ENCODE measurements at places on chromosomes 7 and 10.

DNA sequence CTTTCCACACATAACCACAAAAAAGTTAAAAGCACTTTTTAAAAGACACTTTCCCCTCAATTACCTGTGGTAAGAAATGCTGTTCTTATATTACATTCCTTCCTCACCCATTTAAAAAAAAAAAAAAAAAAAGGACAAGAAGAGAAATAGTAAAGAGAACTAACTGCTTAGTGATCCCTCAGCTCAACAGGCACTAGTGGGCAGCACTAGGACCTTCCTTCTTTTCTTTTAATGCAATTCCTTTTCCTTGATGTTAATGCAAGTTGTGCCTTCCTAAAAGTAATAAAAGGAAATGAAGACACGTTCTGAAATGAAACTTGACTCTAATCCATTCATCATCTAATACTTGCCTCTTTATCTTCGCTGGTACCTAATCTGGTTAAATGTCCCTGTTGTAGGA lies 189.7 kb downstream of the TCF7L2 start:
- DNase-seq, result no peak

DNA sequence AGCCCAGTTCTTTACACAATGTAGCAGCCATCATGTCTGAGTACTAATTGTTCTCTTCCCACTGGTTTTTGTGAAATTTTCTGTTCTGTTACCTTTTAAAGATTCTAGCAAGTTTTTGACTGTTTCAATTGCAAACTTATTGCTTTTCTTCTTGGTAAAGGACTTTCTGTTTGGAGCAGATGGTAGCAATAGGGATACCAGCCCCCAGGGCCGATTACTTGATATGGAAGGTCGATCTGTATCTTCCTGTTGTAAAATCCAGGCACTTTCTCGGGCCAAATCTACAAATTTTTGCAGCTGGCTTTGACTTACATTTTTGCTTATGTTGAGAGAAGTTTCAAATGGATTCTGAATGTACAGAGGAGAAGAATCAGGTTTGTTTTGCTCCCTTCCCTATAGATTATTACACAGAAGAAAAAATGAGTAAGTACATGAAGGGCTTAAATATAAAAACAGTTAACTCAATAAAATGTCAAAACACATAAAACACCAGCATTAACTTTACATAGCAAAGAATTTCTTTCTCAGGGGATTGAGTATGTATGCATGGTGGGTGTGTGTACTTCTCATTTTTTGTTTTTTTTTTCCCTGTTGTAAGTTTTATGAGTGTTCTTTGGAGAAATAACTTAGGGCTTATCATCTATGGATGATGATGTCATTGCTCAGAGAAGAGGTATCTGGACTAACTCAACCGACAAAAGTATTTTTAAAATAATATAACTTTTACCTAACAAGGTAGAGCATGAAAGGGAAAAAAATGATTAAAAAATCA lies 35.3 kb downstream of the MTPAP start:
- no peak for DNase-seq

GRCh38 chr10:67697724-67698131 lies 1.7 kb upstream of the CTNNA3 start:
- peak; percentile 18 for DNase-seq

DNA sequence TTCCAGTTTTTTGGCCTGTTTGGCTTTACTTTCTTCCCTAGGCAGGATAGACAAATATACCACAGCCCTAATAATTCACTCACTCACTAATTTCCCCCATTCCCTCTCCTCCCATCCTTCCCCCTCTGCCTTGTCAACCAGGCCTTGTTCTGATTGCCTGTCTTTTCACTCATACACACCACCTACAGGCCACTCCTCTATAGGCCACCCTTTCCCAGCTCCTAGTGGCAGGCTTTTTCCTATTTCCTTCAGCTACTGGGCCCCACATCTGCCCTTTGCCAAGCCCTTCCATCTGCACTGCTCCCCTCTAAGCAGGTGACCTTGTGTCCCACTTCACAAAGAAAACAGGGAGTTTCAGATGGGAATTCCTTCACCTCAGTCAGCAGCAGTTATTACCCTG lies 59.8 kb upstream of the MSRB2 start:
- DNase-seq, result no peak

DNA sequence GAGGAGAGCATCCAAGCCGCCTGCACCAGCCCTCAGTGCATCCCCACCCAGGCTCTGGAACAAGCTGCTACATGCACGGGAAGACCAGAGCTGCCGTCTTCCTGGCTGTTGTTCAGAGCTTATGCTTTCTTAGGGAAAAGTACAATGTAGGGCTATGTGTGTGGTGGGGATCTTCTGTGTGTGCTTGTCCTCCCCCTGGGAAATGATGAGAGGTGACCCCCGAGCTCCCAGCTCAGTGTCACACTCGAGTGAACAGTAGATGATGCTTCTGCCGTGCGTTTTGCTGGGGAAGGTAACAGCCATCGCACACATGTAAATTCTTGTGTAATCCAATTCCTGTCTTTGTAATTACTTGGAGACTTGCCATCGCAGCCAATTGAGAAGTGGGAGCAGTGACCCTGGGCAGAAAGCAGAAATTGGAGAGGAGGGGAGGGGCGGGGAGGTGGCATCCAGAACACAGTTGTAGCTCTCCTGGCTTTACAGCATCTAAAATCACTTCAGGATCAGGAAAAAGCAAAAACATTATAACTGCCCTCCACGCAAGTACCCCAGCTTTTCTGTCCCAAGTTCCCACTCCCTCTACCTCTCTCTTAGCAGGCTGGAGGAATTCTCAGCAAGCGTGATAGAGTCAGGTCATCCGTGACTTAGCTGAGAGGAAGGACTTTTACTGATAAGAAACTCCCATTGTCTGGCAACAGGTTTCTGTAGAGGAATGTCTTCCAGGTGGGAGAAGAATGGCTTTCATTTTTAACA lies 149.6 kb downstream of the TCF7L2 start:
- DNase-seq, result peak; percentile 55

DNA sequence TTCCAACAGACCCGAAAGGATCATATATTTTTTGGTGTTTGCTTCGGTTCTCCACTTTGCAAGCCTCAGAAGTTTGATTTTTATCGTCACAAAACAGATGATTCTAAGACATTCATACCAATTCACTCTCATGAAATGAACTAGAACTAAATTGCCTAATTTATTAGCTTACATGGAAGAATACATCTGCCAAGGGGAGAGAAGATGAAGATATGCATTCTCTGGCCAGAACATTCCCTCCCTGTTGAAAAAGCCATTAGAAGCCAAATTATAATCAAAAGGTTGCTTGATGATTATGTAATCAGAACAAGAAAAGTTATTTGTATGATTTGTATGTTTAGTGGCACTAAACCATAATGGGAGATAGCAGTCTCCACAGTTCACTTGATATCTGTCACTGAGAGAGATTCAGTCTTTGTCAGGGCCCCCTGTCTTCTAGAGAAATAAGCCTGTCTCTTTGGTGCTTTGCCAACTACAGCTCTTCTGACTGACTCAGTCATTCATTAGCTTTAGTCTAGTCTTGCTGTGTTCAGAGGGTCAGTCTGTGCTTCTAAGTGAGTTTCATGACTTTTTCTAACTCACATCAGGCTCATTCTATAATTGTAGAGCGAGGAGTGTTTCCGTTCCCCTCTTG lies 95.3 kb upstream of the GNAI1 start:
- peak; percentile 6 for DNase-seq

Measured in NCI-H1105 (cell line).